ENCODE measurements at places on chromosomes 4 and X. TPM values are rescaled to one million over a fixed set of nuclear protein-coding genes. Genes with fewer than 3 reads are reported as not detected.

UGT2B11 gene
- polyA plus RNA-seq: not detected

EREG gene
- polyA plus RNA-seq: not detected

ABCG2 gene
- 0.25 TPM for polyA plus RNA-seq

HSFX2 gene
- polyA plus RNA-seq: 2.0 TPM

WNK3 gene
- 0.31 TPM for polyA plus RNA-seq

FABP2 gene
- polyA plus RNA-seq: not detected

PCYT1B gene
- 0.28 TPM for polyA plus RNA-seq

SLC7A11 gene
- 1.5 TPM for polyA plus RNA-seq
